ENCODE measurements at places on chromosomes 1 and 21.

GRCh38 chr1:158333405-158334155 lies 2.2 kb upstream of the CD1B start:
- no peak for DNase-seq

- no peak for DNase-seq
Measured at GRCh38 chr1:46284597-46285564, 18.5 kb downstream of the LRRC41 start.

GRCh38 chr1:23525558-23526250 lies 5.3 kb downstream of the E2F2 start:
- peak; percentile 7 for DNase-seq

GRCh38 chr1:21552715-21553114 lies 43.5 kb downstream of the ALPL start:
- no peak for DNase-seq

- DNase-seq = peak; percentile 73
Measured at GRCh38 chr1:155063550-155064110, at the start of gene EFNA4. TSS of gene EFNA4 (plus strand) at chr1:155063740. CDS start at chr1:155063824, 84 bp downstream.

DNA sequence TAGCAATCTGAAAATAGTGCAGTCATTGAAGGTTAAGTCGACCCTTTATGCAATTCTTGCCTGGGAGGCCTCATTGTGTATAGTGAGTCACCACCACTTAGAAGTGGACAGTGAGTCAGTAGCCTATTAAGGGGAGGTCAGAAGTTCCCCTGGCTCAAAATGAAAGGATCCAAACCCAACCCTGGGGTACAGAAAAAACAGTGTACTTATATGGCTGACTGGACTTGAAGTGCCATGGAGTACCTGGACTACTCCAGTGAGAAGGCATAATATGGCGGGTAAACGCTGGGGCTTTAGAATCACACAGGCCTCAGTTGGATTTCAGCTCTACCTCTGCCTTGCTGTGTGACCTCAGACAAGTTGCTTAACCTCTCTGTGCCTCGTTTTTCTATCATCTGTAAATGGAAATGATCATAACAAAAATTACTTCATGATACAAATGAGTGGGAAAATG lies 2.2 kb upstream of the BCL9 start:
- no peak for DNase-seq

- DNase-seq = no peak
Measured at GRCh38 chr1:1135339-1136136, 19.6 kb upstream of the C1orf159 start.

DNA sequence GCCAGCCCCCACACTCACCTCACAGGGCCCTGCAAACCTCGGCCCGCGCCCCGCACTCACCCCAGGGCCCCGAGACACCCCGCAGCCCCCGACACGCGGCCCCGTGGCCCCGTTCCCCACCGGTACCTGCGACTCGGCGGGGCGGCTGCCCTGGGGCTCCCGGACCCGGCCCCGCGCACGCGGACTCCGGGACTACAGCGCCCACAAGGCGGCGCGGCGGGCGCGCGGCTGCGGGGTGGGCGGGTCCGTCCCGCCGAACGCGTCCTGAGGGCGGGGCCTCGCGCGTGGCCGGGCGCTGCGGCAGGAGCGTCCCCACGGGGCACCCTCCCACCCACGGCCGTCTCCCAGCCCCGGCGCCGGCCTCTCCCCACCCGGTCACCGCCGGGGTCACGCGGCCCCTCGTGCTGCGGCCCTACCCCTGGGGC lies at the start of gene SLC19A1:
Gene SLC19A1, minus strand, starts transcription at position 199 of the 425 bp plus-strand sequence. CDS start 4,481 bp downstream, outside the sequence.
- peak; percentile 64 for DNase-seq

- DNase-seq = no peak
Measured at GRCh38 chr21:16709866-16710550, 802.8 kb upstream of the CXADR start.

DNA sequence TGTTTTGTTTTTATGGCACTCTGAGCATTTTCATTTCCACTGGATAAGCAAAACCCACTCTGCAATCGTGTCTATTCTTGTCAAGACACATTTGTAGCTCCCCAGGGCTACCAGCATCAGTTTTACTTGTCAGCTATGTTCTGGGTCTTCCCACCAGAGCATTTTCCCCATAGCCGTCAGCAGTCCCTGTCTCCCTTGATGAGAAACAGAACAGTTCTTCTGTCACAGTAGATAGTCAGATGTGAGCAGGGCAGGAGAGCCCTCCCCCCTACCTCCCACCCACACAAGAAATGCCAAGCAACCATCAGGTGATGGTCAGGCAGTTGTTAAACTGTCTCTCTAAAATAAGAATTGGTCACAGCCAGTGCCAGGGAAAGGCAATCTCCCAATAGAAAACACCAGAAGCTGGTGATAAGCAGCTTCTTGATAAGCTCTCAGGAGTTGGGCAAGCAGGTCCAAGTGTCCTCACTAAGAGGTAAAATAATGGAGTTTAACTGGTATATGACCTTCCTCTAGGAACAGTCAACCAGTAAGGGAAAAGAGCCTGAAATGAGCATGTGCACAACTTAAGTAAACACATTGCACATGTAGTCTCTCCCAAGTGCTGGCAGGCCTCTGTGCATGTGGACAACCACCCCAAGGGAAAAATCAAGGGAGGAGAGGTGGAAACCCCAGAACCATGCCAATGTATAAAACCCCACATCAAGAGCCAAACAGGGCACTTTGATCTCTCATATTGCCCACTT lies 208.2 kb downstream of the S1PR1 start:
- no peak for DNase-seq

GRCh38 chr1:21468599-21468998 lies 28.7 kb downstream of the NBPF3 start:
- DNase-seq = no peak

GRCh38 chr1:238139713-238140112 lies 249.0 kb upstream of the ZP4 start:
- DNase-seq = no peak

DNA sequence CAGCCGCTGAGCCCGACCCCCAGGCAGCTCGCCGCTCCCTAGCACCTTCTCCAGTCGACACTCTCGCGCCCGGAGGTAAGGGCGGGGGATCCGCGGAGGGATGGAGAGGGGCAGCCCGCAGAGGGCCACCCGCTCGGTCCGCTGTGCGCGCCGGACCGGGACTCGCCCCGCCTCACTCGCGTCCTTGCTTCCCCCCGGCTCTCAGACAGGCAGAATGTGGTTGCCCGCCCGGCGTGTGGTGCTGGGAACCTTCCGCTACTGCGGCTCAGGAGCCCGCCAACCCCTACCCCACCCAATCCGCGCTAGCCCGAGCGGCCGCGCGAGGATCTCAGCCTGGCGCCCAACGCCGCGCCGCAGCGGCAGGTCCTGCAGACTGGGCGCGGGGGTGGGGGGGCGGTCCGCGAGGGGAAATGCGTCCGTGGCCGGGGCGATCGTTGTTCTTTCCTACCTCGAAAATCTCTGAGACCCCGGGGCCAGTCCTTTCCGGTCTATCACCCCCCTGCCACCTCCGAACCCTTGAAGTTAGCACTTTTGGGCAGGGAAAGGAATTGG lies 404 bp downstream of the LRRC8C start:
- peak; percentile 63 for DNase-seq

DNA sequence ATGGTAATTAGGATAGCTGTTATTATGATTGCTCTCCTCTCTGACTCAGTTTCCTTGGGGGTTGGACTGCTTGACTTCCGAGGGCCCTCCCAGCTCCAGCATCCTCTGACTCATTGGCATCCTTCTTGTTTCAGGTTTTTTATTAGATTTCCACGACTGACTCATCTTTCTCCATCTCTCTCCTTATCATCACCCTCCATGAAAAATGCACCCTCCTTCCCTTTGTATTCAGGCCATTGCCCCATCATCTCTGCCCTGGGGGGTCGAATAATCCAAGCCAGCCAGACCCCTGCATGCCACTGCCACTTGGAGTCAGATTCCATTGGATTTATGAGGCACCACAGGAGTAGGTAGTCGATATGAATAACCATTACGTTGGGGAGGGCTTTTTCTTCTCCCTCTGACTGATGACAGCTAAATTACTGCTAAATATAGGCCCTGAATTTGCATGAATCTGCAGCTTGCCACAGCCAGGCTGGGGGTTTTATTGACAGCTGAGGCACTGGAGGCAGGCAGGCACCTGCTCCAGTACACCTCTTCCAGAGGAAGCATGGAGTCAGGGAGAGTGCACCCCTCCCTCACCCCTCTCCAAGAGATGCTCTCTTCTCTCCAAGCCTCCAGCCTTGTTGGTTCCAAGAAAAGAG lies 91.7 kb downstream of the C1orf94 start:
- DNase-seq = no peak

DNA sequence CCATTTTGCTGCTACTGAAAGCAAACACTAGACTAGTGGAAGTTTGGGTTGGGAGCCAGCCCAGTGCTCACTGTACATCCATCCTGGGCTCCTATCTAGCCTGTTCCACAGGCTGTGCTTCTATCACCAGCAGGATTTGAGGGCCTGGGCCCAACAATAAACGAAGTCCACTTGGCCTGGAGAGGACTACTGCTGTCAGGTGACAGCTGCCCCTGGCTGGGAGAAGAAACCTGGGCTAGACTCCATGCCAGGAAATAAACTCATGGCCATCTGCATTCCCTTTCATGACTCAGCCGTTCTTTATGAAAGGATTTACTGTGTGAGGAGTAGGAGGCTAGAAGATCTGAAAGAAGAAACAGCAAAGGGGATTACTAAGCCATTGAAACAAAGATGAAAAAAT lies 35.5 kb downstream of the COLGALT2 start:
- no peak for DNase-seq

DNA sequence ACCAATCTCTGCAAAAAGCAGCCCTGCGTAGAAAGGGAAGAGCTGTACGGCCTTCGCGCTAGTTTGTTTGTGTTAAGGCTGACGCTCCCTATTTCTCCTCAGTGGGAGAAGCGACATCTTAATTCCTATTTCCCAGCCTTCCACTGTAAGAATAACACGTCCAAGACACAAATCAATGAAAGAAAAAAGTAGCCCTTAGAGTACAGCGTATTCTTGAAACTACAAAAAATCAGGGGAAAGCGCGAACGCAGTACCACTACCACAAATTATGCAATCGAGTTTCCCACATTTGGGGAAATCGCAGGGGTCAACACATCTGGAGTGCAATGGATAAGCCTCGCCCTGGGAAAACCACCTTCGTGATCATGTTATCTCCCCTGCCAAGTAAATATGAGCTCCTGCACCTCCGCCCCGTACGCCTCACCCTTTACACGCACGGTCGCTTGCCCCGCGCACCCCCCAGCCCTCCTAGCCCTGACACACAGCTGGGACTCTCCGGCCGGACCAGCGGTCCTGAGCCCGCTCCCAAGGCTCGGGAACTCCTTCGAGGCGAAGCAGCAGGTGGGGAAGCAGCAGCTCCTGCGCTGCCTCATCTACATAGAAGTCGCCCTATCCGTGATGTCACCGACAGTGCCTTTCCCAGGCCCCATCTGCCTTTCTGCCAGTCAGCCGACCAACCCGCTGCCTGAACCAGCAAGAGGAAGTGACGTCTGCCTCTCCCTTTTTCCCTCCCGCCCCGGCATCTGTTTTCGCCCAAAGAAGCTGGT lies 94.7 kb downstream of the PPIAL4G start:
- peak; percentile 78 for DNase-seq

DNA sequence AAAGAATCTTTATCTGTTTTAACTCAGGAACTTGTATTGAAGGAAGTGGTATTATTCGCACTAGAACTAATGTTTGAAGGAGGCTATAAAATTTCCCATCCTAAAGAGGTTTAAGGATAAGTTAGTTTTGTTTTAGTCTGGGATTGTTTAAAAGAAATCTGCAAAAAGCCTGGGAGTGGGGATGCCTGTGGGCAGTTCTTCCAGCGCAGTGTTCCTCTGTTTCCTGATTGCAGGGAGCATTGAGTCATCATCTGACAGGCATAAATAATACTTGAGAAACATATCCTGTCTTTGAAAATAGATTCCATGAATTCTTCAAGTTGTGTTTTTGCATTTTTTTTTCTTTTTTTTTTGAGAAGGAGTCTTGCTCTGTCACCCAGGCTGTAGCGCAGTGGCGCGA lies 350.8 kb upstream of the PTBP2 start:
- no peak for DNase-seq

- DNase-seq = no peak
Measured at GRCh38 chr1:42328916-42329496, 6.0 kb downstream of the FOXJ3 start.

DNA sequence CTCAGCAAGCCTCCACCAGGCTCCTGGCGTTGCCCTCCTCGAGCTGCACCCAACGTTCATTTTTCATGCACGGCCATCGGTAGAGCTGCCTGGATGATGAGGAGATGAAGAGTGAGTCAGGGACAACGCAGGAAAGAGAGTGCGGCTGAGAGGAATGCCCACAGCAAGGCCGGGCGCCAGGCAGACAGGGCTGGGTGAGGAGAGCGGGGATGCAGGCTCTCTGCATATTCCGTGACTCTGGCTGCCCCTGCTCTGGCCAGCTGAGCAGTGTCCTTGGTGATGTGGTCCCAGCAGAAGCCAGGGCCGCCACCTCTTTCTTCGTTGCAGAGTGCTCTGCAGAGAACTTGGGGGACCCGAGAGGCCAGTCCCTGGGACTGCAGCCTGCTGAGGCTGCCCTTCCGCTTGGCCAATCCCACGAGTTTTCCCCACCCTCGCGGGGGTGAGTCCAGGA lies 10.8 kb downstream of the UMODL1 start:
- DNase-seq = no peak

DNA sequence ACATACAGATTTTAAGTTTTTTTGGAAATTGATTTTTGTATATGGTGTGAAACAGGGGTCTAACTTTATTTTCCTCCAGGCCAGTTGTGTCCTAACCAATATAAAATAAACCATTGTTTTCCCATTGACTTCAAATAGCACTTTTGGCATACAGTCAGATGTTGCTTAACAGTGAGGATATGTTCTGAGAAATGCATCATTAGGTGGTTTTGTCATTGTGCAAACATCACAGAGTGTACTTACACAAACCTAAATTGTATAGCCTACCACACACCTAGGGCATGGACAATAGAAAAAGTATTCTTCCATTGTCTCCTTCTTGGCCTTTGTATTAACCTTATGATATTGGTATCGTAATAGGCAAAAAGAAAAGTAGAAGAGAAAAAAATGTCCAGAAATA lies 37.4 kb upstream of the DISP1 start:
- no peak for DNase-seq

DNA sequence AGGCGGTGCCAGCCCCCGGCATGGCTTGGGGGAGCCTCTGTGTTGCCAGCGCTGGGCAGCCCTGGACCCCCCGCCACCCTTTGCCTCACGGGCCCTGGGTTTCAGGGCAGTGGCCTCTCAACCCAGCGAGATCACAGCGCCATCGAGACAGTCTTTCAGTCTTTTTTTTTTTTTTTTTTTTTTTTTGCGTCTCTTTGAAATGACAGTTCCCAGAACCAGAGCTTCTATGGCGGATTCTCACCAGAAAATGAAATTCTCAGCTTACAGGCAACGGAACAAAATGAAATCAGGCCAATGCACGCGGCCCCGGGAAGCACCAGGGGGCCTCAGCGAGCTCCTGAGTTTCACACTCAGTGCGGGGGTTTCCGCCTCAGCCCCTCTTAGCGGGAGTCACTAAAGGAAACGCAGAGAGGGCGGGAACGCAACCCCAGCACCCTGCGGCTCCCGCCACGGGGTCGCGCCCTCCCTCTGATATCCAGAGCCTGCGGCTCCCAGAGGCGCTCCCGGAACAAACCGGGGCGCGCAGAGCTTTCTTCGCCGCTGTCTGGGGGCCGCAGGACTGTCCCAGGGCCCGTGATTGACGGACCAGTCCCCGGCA lies 8.0 kb upstream of the COL6A1 start:
- DNase-seq = peak; percentile 76

Measured in effector memory CD8-positive, alpha-beta T cell (primary cell).